Fibroblast of skin of scalp (primary cell): ENCODE measurements at places on chromosomes 16 and 17.

DNA sequence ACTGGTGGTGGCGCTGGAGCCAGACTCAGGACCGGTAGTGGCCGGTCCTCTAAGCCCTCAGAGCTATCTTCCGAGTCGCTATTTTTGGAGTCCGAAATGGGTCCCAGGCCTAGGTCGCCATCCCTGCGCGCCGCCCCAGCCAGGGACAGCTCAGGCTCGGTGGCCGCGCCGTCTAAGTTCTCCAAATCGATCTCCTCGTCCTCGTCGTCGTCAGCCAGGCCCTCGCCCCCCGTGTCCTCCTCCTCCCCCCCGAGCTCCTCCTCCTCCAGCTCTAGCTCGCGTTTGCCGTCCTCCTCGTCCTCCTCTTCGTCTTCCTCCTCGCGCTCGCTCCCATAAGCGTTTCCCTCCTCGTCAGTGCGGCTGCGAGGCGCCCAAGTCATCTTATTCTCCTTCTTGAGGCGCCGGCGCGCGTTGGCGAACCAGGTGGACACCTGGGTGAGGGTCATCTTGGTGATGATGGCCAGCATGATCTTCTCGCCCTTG is 1.6 kb downstream of the IRX3 start:
- DNase-seq: peak; percentile 51

DNA sequence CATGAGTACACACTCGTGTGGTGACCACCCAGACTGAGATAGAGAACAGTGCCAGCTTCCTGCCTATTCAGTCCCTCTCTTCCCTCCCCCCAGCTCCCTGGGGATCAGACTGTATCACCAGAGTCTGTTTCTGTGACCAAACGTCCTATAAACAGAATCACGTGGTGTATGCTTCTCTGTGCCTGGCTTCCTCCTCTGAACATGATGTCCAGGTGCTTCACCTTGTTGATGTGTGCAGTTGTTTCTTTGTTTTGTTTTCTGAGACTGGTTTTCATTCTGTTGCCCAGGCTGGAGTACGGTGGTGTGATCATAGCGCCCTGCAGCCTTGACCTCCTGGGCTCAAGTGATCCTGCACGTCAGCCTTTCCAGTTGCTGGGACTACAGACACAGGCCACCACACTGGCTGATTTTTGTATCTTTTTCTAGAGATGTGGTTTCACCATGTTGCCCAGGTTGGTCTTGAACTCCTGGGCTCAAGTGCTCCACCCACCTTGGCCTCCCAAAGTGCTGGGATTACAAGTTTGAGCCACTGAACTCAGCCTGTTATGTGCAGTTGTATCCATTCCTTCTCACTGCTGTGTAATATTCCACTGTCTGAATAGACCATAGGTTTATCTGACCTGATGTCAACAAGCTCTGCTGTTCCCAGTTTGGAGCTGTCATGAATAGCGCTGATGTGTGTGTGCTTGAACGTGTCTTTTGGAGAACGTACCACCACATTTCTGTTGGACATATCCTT is 28.9 kb upstream of the PRM1 start:
- DNase-seq: peak; percentile 40

DNA sequence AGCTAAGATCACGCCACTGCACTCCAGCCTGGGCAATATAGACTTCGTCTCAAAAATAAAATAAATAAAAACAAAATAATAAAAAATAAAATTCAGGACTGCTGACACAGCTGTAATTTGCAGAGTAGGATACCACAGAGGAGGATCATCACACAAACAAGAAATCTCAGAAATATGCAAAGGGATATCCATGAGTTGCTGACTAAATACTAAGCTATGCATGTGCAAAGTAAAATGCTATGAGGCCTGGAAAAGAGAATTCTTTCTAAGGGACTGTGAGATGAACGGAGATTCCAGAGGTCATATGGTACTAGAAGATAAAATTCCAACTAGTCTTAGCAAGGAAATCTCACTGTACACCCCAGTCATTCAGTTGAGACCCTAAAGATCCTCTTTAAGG is 74.8 kb downstream of the SLC39A11 start:
- peak; percentile 85 for DNase-seq

GRCh38 chr16:67594956-67595355 is 32.6 kb downstream of the CTCF start:
- peak; percentile 21 for DNase-seq

DNA sequence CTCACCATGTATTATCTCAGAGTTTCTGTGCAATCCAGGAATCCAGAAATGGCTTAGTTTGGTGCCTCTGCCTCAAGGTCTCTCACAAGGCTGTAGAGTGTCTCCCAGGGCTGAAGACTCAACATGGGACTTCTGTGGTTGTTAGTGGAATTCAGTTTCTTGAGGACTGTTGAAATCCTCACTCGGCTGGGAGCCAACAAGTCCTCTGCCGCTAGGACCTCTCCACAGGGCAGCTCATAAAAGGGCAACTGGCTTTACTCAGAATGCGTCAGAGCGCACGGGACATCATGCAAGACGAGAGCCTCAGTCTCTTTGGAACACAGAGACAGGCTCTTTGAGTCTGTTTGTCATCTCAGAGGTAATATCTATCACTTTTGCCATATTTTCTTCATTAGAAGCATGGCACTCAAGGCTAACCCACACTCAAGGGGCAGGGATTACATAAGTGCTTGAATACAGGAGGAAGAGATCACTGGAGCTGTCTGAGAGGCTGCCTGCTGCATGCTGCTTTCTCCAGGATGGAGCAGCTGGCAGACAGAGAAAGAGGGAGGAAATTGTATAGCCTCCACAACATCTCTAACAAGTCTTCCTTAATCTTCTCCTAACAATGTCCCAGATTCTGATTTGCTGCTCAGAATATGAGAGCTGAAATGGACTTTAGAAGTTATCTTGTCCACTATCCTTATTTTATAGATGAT is 97.5 kb upstream of the ASIC2 start:
- DNase-seq: peak; percentile 54

DNA sequence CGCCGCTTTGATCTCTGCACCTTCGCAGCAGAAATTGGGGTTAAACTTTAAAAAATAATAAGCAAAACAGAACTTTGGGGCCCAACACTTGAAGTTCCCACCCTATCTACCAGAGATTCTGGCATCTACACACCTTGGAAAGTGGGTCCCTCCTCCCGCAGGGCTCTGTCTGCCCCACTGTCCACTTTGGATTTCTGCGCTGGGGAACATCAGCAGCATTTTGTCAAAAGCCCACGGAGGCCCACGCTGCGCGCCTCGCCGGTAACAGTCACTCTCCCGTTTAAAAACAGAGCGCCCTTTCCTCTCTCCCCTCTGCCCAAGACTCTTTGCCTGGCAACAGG is 725 bp upstream of the WNT9B start:
- no peak for DNase-seq

DNA sequence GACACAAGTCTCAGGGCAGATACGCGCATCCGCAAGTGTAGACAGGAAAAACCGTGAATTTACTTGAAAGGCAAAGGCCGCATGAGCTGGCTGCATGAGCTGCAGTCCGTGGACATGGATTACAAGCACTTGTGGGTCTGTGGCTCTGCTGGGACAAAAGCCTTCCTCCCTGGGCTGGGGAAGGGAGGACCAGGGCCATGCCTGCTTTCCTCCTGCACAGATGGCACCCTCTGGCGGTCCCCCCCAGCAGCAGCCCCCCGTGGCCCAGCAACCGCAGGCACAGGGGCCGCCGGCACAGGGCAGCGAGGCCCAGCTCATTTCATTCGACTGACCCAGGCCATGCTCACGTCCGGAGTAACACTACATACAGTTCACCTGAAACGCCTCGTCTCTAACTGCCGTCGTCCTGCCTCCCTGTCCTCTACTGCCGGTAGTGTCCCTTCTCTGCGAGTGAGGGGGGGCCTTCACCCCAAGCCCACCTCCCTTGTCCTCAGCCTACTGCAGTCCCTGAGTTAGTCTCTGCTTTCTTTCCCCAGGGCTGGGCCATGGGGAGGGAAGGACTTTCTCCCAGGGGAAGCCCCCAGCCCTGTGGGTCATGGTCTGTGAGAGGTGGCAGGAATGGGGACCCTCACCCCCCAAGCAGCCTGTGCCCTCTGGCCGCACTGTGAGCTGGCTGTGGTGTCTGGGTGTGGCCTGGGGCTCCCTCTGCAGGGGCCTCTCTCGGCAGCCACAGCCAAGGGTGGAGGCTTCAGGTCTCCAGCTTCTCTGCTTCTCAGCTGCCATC is 1.7 kb upstream of the MRPL12 start:
- DNase-seq: no peak

- peak; percentile 99 for DNase-seq
Measured at GRCh38 chr17:8435245-8436168, at the start of gene NDEL1. TSS of gene NDEL1 (plus strand) at chr17:8435884. CDS start at chr17:8444272, 8,388 bp downstream.

GRCh38 chr17:6142701-6143100 is 72.5 kb downstream of the WSCD1 start:
- DNase-seq: no peak

- DNase-seq: no peak
Measured at GRCh38 chr16:28910086-28911031, 14.7 kb downstream of the RABEP2 start.

GRCh38 chr16:46954562-46954961 is 18.9 kb downstream of the DNAJA2 start:
- DNase-seq: no peak

DNA sequence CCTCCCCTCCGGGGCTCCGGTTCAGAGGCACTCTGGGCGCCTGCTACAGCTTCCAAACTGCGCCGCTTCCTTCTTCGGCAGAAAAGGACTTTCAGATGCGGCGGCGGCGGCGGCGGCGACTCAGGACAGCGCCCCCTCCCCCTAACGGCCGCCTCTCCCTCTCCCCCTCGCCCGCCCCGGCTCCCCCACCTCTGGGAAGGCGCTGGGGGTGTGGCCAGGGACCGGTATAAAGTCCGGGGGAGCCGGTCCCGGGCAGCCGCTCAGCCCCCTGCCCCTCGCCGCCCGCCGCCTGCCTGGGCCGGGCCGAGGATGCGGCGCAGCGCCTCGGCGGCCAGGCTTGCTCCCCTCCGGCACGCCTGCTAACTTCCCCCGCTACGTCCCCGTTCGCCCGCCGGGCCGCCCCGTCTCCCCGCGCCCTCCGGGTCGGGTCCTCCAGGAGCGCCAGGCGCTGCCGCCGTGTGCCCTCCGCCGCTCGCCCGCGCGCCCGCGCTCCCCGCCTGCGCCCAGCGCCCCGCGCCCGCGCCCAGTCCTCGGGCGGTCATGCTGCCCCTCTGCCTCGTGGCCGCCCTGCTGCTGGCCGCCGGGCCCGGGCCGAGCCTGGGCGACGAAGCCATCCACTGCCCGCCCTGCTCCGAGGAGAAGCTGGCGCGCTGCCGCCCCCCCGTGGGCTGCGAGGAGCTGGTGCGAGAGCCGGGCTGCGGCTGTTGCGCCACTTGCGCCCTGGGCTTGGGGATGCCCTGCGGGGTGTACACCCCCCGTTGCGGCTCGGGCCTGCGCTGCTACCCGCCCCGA is at the start of gene IGFBP4:
IGFBP4 (plus strand) TSS at position 255 of the 792 bp plus-strand sequence; CDS start at position 541, 286 bp downstream.
- DNase-seq: peak; percentile 84

DNA sequence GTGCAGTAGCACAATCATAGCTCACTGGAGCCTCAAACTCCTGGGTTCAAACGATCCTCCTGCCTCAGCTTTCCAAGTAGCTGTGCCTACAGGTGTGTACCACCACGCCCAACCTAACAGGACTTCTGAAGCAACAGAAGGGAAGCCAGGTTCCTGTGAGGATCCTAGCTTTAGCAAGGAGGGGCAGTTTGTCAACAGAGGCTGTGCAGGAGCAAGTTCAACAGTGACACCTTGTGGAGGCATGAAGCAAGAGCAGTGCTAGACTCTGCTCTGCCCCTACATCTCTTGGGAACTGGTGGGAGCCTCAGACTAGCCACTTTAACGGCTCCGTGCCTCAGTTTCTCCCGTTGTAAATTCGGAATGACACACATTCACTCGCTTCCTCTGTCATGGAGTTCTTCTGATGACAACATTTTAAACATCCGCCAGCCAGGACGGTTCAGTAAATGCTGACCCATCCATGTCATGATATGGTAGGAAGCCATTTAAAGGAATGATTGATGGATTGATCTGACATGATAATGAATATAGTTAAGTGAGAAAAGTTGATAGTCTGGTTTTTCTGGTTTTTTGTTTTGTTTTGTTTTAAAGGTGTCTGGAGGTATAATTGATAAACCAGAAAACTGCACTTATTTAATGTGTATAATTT is 218.7 kb downstream of the MRTFB start:
- peak; percentile 23 for DNase-seq

GRCh38 chr17:21538615-21539014 is 153.7 kb upstream of the KCNJ18 start:
- no peak for DNase-seq

DNA sequence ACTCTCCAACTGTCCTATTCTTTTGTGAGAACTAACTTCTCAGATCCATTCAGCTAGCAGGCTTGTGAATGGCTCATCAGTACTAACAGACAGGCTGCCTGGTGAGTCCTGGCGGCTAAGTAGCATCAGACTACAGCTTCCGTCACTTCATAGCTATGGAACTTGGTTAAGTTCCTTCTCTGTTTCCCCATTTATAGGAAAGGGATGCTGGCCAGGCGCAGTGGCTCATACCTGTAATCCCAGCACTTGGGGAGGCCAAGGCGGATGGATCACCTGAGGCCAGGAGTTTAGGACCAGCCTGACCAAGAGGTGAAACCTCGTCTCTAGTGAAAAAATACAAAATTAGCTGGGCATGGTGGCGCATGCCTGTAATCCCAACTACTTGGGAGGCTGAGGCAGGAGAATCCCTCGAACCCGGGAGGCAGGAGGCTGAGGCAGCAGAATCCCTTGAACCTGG is 49.9 kb upstream of the TANGO6 start:
- DNase-seq: no peak

- no peak for DNase-seq
Measured at GRCh38 chr16:54164789-54165173, 121.8 kb downstream of the IRX3 start.

- no peak for DNase-seq
Measured at GRCh38 chr17:82831818-82832200, 8.0 kb downstream of the ZNF750 start.

- no peak for DNase-seq
Measured at GRCh38 chr17:13135506-13135905, 117.7 kb upstream of the ELAC2 start.

GRCh38 chr17:34784526-34784925 is 176.7 kb downstream of the CCT6B start:
- DNase-seq: no peak

- DNase-seq: no peak
Measured at GRCh38 chr17:8862213-8863056, 5.0 kb downstream of the PIK3R6 start.

GRCh38 chr16:53864819-53865493 is 161.0 kb downstream of the FTO start:
- DNase-seq: no peak

- no peak for DNase-seq
Measured at GRCh38 chr17:66930933-66931332, 33.6 kb upstream of the CACNG4 start.

GRCh38 chr16:53453928-53454327 is 19.7 kb downstream of the RBL2 start:
- DNase-seq: no peak

- DNase-seq: no peak
Measured at GRCh38 chr16:58767581-58767980, 33.5 kb upstream of the GOT2 start.

- DNase-seq: no peak
Measured at GRCh38 chr17:56979091-56979480, 1.2 kb downstream of the SCPEP1 start.

DNA sequence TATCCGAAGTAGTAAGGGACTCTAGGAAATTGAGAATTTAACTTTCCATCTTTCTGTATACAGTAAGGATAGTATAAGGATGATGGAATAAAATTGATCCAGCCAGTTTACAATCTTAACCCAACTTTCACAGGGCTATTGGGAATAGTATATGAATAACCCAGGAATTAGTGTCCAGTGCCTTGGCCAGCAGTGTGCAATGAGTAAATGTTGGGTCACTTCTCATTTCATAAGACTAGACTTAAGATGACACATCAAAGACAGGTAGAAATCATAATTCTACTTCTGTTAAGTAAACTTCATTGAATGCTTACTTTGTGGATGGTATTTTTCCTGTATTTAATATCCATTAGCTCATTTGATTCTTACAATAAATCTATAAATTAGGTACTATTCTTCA is 949.6 kb upstream of the GOT2 start:
- no peak for DNase-seq
